Activated CD4-positive, alpha-beta T cell treated with anti-CD3 and anti-CD28 coated beads for 1 hour (primary cell): ENCODE measurements at places on chromosomes 12 and 14.

DNA sequence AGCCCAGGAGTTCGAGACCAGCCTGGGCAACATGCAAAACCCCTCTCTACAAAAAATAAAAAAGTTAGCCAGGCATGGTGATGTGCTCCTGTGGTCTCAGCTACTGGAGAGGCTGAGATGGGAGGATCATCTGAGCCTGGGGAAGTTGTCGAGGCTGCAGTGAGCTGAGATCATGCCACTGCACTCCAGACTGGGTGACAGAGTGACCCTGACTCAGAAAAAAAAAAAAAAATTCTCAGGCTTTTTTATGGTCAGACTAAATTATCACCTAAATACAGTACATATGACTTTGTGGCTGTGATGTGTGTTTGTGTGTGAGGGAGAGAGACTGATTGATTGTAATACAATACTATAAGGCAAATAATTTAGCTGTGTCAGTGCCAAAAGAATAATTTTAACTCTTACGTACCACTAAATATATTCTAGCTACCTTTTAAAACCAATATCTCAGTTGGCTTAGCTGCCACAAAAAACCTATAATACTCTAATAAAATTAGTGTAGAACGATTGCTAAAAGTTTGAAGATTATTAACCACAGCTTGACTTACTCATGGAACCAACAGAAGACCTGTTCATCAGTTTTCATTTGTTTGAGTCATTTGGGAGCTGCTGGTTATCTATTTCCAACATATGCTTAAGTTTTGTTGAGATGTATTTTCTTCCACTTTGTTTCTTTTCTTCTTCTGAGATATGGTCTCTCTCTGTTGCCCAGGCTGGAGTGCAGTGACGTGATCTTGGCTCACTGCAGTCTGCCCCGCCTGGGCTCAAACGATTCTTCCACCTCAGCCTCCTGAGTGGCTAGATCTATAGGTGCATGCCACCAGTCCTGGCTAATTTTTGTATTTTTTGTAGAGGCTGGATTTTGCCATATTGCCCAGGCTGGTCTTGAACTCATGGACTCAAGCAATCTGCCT is 58.0 kb downstream of the DIP2B start:
- DNase-seq: no peak

- DNase-seq: no peak
Measured at GRCh38 chr12:15752785-15753184, 36.4 kb downstream of the EPS8 start.

- no peak for DNase-seq
Measured at GRCh38 chr14:104349950-104350349, 211.6 kb downstream of the KIF26A start.

DNA sequence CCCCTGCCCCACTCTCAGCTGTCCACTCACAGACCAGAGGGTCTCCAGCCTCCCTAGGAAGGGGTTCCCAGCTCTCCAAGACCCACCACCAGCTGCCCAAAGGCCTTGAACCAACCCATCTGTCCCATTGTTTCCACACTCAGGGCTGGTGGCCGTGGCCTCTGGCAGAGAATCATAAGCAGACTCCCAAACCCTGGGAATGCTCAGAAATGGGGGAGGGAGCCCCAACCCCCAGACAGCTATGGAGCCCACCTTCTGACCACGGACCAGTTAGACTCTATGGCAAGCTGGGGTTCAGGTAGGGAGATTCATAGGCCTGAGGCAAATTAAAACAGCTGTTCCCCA is 280.0 kb downstream of the DPF3 start:
- DNase-seq: no peak

- no peak for DNase-seq
Measured at GRCh38 chr12:126994599-126994998, 1272.4 kb upstream of the TMEM132C start.

GRCh38 chr14:34104489-34105397 is 153.9 kb upstream of the EGLN3 start:
- DNase-seq: no peak

DNA sequence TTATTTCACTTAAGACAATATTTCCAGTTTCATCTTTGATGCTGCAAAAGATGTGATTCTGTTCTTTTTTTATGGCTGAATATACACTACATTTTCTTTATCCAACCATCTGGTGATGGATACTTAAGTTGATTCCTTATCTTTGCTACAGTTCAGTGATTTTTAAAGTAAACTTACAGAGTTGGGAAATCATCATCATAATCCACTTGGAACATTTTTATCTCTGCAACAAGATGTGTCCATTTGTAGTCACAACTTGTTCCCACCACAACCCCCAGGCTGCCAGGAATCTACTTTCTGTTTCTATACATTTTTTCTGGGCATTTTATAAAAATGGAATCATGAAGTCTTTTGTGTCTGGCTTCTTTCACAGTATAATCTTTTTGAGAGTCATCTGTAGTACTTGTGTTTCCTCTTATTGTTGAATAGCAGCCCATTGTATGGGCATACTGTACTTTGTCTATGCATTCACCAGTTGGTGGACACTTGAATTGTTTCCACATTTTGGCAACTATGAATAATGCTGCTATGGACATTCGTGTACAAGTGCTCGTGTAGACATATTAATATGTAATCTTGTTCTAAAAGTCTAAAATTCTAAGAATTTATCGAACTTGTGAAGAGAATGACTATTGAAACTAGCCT is 212.5 kb upstream of the DDHD1 start:
- no peak for DNase-seq

GRCh38 chr14:70188322-70188658 is 461 bp downstream of the SLC8A3 start:
- DNase-seq: no peak

DNA sequence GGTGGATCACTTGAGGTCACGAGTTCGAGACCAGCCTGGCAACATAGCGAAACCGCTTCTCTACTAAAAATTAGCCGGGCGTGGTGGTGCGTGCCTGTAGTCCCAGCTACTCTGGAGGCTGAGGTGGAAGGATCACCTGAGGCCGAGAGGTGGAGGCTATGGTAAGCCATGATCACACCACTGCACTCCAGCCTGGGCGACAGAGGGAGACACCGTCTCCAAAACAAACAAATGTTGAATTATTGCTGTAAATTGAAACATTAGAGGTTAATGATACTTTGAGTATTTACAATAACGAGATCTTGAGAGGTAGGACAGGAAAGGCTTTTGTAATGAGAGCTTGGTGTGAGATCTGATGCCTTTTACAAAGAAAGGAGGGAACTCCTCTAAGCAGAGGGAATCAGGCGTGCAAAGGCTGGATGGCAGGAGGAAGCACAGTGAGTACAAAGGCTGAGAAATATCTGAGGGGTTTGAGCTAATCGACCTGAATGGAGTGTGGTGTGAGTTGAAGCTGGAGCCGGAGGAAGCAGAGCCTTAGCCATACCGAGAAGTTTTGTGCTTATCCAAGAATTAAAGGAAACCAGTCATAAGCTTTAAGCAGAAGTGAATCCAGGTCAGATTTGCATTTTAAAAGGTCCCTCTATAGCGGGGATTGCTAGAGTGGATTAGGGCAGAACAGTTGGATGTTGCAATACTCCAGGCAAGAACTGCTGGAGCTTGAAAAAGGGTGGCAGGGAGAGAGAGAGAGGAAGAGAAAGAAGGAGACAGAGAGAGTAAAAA is 1.1 kb downstream of the RHNO1 start:
- DNase-seq: no peak

GRCh38 chr12:85484387-85484786 is 204.4 kb downstream of the ALX1 start:
- DNase-seq: no peak

DNA sequence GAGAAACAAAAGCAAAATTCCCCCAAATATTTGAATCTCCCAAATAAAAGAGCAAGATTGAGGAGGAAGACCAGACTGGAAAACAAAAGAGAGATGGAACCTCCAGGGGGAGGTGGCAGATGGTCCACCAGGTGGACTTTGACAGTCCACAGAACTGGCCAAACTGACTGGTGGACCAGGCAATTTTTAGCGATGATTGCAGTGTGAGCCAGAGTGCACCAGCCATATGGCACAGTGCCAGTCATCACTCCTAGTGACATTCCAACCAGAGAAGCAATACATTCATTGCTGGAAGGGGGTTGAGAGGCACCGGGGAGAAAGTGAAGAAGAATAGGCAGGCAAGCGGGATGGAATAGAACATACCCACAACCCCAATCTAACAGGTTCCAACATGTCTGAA is 182.9 kb downstream of the EXOC5 start:
- DNase-seq: no peak

DNA sequence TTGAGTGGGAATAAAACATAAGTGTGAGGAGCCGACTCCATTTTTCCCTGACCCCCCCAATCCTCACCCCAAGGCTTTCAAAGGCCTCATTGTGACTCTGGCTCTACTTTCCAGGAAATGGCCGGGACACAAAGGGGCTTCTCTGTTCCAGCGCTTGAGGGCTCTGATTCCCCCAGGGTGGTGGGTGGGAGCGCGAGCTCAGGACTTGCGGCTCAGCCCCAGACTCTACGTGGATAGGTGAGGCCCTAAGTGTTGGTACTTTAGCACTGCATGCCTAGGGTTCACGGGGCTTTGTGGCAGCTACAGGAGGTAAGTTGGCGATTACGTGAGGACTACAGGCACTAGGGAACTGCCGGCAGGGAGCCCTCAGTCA is 553 bp downstream of the CNPY2 start:
- no peak for DNase-seq

GRCh38 chr12:72286526-72286925 is 14.4 kb downstream of the TRHDE start:
- no peak for DNase-seq

GRCh38 chr14:74531467-74531866 is 37.9 kb downstream of the ISCA2 start:
- no peak for DNase-seq

GRCh38 chr12:122009741-122010140 is 11.9 kb upstream of the BCL7A start:
- no peak for DNase-seq

DNA sequence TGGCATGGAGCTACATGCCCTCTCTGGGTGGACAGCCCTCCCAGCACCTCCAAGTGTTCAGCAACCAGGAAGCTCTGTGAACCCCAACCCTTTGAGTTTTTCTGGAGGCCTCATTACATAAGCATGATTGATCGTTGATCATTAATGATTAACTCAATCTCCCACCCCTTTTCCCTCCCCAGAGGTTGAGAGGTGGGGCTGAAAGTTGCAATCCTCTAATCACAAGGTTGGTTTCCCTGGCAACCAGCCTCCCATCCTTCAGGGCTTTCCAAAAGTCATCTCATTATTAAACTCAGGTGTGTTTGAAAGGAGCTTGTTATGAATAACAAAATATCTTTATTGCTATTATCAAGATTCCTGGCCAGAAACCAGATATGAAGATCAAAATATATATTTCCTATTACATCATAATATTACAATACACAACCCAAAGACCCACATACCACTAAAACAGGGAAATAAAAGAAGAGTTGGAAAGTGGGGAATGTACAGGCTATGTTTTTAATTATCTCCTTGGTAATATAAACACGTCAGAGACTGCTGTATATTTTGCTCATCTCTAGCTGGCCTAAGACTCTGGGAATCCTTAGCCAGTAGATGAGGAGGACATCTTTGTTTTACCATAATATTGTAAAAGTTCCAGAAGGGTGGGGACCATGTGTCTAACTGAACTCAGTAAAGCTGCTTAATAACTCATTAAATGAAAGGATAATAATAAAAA is 73.6 kb downstream of the SSPN start:
- no peak for DNase-seq

- no peak for DNase-seq
Measured at GRCh38 chr12:115199831-115200230, 515.9 kb upstream of the TBX3 start.

DNA sequence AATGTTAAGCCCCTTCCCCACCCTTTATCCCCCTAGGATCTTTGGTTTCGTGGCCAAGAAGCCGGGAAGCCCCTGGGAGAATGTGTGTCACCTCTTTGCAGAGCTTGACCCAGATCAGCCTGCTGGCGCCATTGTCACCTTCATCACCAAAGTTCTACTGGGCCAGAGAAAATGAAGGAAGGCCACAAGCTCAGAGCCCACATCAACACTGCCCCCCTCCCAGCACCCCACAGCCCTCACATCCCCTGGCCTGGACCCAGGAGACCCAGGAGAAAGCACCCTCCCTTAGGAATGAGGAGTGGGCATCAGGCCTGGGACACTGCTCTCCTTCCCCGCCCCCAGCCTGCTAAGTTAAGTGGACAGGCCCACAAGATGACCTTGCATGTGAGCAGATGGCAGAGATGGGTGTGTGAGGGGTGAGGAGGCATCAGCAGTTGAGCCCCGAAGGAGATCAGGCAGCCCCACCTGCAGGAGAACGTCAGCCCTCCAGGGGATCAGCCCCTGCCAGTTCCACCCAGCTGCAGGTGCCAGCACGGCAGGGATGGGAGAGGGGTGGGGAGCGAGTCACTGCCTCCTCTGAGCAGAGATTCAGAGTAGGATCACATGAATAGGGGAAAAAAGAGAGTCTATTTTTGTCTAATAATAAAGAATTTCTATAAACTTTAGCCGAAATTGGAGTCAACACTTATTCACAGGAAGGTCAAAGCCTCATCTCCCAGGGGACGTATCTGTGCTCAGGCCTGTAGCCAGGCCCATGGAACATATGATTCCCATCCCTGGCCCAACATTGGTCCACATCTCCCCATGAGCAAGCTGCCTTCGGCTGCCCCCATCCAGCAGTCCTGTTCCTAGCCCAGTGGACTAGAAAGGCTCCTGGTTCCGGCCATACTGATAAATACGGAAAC is 14.1 kb downstream of the TNS2 start:
- no peak for DNase-seq

DNA sequence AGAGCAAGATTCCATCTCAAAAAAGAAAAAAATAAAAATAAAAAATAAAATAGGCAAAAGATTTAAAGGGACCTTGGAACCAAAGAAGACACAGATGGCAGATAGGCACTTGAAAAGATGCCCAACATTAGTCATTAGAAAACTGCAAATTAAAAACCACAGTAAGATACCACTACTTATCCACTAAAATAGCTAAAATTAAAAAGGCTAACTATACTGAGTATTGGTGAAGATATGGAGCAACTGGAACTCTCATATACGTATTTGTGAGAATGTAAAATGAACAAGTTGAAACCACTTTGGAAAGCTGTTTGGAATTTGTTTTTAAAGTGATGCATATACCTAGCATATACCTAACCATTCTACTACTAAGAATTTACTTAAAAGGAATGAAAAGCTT is 22.3 kb downstream of the BLTP3B start:
- no peak for DNase-seq

GRCh38 chr12:28104903-28105864 is 85.1 kb upstream of the CCDC91 start:
- no peak for DNase-seq
